Stimulated activated CD8-positive, alpha-beta memory T cell treated with anti-CD3 and anti-CD28 coated beads, Interleukin-15, amount 100 ng/mL, for 4 hours (primary cell): ENCODE measurements at places on chromosomes 4 and X.

- DNase-seq = no peak
These were observed 16.9 kb upstream of the ANOS1 start for GRCh38 chrX:8748855-8749254.

DNA sequence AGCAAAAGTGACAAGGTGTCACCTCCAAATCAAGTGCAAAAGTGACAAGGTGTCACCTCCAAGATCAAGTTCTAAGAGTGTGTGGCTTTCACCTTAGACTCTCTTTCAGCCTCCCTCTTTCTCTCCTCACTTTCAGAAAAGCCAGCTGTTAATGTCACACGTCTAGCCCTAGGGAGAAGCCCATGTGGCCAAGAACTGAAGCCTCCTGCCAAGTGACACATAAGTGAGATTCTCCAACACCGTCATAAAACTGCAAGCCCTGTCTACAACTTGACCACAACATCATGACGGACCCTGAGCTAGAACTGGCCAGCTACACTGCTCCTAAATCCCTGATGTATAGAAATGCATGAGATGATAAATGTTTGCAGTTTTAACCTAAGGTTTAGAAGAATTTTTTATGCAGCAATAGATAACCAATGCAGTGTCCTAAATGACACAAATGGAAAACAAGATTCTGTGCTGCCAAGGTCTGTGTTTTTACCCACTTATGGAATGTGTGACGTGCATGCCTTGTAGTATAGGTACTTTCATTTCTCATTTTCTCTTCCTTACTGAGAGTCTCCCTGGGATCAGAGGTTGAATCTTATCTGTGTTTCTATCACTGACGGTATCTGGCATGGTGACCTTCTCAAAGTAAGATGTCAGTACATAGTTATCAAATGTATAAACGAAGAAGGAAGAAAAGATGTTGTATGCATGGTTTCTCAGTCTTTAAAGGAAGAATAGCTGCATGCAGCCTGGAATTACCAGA, 25.0 kb downstream of the NLGN4X start:
- DNase-seq = no peak

GRCh38 chr4:168679819-168680218, 183.0 kb downstream of the PALLD start:
- no peak for DNase-seq

- no peak for DNase-seq
These were observed 15.1 kb downstream of the TAF9B start for GRCh38 chrX:78124307-78124706.

DNA sequence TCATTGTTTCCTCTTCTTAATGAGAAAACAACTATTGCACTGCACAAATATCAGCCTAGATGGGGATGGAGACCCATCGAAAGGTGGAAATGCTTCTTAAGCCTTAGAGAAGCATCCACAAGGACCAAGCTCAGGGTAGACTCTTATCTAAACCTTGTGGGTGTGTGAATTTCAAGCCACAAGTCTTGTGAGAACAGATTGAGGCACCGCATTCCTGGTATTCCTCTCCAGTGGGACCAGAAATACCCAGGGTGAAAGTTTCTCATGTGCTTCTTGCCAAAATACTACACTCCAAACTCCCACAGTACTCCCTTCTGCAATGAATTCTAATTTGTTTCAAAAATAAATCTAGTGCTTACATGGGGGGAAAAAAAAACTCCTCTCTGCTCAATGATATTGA, 375.6 kb downstream of the PDGFC start:
- DNase-seq = no peak

GRCh38 chrX:129043138-129043537, 480.2 kb downstream of the SMARCA1 start:
- no peak for DNase-seq

GRCh38 chrX:68822641-68823410, 6.0 kb upstream of the EFNB1 start:
- DNase-seq = no peak

DNA sequence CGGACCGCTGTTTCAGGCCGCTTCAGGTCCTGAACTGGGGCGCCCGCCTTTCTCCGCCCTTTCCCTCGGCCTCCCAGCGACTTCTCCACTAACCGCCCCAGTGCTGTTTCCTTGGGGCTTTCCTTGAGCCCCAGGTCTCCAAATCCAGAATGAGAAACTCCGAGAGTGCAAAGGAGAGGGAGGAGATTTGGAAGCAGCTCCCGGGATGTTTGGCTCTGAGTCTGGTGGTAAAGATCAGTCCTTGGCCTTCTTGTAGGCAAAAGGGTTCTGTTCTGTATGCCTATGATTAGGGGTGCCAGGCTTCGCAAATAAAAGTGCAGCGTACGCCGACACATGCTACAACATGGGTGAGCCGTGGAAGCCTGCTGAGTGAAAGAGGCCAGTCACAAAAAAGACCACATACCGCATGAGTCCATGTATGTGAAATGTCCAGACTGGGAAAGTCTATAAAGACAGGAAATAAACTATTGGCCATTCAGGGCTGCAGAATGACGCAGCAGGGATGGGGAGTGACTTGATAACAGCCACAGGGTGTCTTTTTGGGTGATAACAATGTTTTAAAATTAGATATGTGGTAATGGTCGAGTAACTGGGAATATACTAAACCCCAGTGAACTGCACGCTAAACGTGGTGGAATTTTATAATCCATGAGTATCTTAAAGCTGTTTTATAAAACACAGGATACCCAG, 99.8 kb downstream of the TRAPPC11 start:
- no peak for DNase-seq

GRCh38 chr4:20944451-20944850, 244.2 kb downstream of the PACRGL start:
- no peak for DNase-seq

- DNase-seq = no peak
These were observed 303.7 kb downstream of the ARHGAP24 start for GRCh38 chr4:85778632-85779131.

DNA sequence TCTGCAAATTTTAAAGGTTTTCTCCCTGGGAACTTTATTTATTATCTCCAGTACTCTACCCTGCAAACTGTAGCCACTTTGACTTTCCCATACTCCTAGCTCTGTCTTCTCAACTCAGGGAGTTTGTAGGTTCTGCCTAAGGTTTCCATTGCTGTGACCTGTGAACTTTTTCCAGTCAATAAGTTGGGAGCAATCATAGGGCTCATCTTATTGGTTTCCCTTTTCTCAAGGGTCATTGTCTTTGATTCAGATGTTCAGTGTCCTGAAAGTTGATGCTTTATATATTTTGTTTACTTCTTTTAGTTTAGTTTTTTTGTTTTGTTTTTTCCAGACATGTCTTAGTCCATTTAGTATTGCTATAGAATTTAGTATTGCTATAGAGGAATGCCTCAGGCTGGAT, 85.3 kb upstream of the NUDT6 start:
- DNase-seq = no peak

DNA sequence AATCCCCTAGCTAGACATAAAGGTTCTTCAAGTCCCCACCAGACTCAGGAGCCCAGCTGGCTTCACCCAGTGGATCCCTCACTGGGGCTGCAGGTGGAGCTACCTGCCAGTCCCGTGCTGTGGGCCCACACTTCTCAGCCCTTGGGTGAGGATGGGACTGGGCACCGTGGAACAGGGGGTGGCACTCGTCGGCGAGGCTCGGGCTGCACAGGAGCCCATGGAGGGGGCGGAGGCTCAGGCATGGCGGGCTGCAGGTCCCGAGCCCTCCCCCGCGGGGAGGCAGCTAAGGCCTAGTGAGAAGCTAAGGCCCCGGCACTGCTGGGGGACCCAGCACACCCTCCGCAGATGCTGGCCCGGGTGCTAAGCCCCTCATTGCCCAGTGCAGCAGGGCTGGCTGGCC, 16.1 kb upstream of the ACSL4 start:
- DNase-seq = no peak

DNA sequence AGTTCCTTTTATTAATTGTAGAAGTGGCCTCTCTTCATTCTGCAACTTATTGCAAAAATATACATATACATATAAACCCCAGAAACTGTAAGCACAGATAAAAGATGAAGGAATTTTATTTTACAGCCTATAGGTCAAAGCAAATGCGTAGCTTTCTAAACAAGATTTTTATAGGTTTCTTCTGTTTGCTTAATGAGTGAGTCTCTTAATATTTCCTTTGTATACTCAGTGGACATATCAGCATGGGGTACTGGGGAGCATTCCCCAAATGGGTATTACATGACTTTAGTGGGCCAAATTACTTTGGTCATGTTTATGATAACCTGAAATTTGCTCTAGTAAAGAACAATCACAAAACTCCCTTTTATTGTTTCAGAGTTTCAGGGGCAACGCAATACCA, 1698.6 kb upstream of the IGFBP7 start:
- no peak for DNase-seq

DNA sequence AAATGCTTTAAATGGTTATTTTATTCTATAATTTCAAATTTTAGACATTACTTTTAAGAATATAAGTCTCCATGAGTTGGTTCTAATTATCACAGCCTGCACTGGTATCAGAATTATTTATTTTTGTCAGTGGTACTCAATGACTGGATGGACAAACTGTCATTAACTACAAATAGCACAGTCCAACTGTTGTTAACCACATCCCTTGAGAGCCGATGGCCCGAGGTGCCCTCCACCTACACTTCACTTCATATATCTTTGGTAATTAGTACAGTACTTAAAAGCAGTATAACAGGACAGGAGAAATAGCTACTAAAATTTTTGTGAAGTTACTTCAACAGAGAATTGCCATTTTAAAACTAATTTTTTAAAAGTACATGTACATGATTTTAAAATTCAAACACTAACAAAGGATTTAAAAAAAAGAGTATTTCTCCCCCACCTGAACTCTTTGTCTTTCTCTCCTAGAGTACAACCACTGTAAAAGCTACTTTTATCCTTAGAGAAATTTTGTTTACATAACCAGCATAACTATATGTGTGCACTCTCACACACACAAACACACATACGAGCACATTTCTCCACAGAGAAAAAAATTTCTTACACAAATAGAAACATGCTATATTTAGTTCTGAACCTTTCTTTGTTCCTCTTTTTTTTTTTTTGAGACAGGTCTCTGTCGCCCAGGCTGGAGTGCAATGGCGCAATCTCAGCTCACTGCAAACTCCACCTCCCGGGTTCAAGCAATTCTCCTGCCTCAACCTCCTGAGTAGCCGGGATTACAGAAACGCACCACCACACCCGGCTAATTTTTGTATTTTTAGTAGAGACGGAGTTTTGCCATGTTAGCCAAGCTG, 6.5 kb downstream of the TIFA start:
- no peak for DNase-seq

DNA sequence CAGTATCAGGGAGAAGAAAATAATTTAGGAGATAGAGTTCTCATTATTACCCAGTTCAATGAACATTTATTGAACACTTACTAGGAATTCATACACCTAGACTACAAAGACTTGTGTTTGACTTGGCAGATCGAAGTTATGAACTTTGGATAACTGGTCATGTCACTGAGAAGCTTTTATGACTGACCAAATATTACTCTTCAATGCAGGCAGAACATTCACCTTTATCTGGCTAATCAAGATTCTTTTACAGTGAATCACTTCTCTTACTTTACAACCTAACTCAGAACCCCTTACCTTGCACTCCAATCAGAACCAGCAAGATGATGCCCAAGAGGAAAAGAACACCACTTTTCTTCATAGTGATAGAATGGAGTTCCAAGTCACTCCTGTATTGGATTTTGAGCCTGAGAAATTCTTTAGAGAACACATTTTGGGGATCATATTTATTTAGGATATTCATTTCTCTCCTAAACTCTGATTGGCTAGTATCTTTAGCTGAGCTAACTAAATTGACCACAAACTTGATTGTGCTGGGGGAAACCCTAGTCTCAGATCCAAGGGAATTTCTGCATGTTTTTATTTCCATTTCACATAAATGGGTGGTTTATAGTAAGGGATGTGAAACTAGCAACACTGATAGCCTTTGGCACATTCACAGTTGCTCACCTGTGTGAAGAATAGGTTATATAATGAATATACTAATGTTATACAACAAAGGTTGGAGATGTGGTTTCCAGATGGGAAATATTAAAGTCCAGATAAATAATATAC, at the start of gene CXCL9:
CXCL9 (minus strand) TSS at position 421 of the 774 bp plus-strand sequence; CDS start at position 361, 60 bp downstream.
- DNase-seq = no peak

- no peak for DNase-seq
These were observed 55.8 kb downstream of the DCTD start for GRCh38 chr4:182861346-182861745.

GRCh38 chr4:80229128-80229527, 31.8 kb downstream of the PRDM8 start:
- DNase-seq = no peak

GRCh38 chr4:86099348-86099747, 260.5 kb downstream of the MAPK10 start:
- no peak for DNase-seq

DNA sequence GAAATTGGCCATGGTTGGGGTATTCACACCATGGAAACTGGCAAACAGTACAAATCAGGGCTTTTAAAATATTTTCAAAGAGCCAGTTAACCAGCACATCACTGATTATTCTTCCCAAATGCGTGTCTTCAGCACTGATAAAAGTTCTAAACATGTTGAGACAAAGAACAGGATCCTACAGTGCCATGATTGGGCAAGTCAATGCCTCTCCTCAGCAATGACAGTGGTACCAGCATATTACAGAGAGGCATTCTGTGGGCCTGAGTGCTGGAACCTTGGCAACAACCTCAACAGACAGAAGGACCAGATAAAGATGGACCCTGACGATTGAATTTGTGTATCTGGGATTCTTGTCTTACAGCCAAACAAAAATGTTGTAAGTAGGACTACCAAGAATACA, 108.9 kb downstream of the EFHC2 start:
- no peak for DNase-seq

DNA sequence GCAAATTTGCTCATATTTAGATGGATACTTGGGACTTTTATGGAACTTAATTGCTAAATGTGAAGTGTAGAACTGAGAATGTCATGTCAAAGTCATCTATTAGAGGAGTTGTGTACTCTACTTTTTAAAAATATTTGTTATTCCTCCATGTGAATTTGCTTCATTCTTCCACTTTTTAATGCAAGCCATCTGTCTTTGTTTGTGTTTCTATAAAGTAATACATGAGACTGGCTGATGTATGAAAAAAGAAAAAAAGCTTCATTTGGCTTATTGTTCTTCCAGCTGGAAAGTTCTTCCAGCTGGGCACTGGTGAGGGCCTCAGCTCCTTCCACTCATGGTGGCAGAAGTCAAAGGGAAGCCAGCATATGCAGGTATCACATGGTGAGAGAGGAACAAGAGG, 114.6 kb upstream of the GRID2 start:
- DNase-seq = no peak

DNA sequence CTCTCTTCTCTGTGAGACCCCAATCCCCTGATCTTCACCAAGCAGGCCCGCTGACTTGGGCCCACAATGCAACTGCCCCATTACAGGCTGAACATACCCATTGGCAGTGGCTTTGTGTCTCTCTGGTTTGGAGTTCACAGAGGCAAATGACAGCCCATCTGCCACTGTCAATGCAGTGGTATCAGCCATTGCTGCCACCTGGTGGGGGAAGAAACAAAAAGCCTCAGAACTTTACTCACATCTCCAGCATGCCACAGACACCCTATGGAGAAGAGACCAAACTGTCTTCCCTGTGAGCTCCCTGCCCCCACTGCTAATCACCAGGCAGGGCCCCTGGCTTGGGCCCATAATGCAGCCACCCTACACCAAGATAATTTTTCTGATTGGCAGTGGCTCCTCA, 729.3 kb upstream of the ACTRT1 start:
- no peak for DNase-seq

- DNase-seq = no peak
These were observed 6.8 kb downstream of the PTCHD1 start for GRCh38 chrX:23341452-23341851.

- no peak for DNase-seq
These were observed 28.4 kb downstream of the BOD1L1 start for GRCh38 chr4:13599159-13599558.

- DNase-seq = no peak
These were observed 852 bp upstream of the WDR44 start for GRCh38 chrX:118345045-118345463.

- no peak for DNase-seq
These were observed 75.2 kb downstream of the INTS12 start for GRCh38 chr4:105633241-105633640.
